CD4-positive, alpha-beta T cell (primary cell): ENCODE measurements at places on chromosomes 12 and 14.
A peak's percentile ranks its signal among the peaks of the same experiment; 100 is the strongest.

GRCh38 chr14:29222671-29223268, 456.2 kb downstream of the FOXG1 start:
- DNase-seq: no peak

DNA sequence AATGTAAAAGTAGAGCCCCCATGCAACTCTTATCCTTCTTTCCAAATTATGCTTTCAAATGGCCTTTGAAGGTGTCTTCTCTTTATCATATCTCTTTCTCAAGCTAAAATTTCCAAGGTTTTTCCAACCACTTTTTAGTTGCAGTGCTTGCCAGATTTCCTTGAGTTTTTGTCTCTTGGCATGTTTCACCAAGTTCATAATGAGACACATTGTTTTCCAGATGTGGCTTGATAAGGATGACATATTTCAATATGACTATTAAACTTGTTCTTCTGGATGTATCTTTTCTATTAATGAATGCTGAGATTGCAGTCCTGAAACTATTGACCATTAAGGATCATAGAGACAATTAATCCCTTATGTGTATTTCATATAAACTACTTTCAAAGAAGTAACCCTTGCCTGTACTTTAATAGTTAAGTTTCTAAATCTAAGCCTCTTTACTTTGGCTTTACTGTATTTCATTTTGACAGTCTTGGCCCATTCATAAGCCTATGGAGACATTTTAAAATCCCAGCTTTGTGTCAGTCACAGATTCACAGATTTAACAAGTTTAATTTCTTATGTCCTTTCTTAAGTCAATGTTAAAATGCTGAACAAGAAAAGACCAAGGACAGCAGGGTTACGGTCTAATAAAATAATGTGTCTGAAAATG, 151.5 kb downstream of the LRFN5 start:
- DNase-seq: no peak

GRCh38 chr12:130546494-130546893, 169.6 kb downstream of the RIMBP2 start:
- no peak for DNase-seq

DNA sequence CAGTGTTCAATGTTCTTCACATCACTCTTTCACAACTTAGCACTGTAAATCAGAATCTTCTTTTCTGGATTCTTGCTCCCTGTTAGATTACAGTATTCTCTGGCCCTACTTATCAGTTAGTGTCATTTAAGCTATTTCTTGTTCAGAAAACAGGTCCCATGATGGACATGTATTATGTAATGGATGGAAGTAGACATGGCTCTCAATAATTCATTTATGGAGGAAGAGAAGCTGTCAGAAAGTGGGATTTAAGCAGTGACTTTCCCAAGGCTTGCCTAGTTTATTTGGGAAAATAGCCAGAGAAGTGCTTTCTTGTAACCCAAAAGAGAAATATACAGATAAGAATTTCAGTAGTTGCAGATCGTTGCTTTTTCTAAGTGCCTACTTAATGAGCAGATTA, 1.6 kb downstream of the ERC1 start:
- no peak for DNase-seq

DNA sequence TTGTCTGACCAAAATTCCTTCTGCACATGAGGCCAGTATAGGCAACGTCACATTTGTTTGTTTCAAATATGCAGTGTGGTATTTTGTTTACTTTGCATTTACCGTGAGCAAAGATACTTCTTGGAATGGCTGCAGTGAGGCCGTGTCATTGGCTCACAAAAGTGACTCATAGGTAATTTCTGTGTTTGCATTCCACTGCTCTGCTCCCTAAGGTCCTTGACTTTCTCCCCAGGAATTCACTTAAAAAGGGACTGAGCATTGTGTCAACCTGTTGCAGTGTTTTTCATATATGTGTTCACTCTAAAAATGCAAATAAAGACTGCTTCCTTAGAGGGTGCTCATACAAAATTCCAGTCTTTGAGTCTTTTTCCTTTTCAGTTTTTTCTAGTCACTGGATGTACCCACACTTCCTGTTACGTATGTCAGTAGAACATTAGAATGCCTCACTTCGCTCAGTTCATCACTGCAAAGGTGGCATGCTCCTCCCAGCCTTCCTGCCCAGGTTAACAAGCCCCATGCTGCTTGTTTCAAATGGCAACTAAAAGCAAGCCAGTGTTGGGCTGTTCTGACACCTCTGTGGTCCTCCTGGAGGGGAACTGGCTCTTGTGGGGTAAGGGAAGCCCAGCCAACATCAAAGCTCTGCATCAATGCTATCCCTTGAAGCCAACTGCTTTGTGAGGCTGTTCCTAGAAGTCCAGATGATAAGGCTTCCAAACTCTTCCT, 9.1 kb downstream of the C12orf76 start:
- peak; percentile 15 for DNase-seq

- DNase-seq: no peak
Observed at GRCh38 chr12:3507361-3507760, 16.4 kb downstream of the PRMT8 start.

DNA sequence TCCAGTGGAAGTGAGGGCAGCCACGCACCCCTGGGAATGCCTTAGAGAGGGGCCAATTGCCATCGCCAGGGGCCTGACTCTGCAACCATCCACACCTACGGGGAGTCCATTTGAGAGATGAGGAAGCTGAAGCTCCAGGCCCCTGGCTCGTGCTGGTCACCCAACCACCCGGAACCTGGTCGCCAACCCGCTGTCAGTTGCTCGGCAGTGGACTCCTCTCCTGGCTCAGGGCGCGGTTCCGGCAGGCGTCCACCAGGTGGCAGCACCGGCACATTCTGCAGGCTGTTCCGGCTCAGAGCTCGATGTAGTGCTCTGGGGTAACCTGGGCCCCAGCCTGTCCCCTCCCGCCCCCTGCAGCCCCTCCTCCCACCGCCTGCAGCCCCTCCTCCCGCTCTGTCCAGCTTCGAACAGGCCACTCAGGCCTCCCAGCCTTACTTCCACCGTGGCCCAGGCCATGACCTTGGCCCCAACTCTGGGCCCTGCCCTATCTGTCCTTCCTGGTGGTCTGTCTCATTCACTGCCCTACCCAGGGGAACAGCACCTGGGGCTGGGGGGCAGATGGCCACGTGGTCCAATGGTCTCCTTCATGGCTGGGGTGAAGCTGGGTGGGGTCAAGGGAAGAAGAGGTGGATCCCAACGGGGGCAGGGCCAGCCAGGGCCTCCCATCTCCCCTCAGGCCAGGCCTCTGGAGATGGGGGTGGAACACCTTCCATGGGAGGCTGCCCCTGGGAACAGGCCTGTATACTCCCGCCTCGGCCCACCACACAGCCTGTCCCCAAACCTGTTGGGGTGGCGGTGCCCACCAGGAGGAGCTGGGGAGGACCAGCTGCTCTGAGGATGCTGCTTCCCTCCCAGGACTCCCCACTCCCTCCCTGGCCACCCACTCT, 15.7 kb downstream of the SIVA1 start:
- DNase-seq: peak; percentile 91

- no peak for DNase-seq
Observed at GRCh38 chr12:18446061-18446644, 184.8 kb downstream of the PIK3C2G start.

- no peak for DNase-seq
Observed at GRCh38 chr12:115504306-115505290, 772.9 kb downstream of the MED13L start.

DNA sequence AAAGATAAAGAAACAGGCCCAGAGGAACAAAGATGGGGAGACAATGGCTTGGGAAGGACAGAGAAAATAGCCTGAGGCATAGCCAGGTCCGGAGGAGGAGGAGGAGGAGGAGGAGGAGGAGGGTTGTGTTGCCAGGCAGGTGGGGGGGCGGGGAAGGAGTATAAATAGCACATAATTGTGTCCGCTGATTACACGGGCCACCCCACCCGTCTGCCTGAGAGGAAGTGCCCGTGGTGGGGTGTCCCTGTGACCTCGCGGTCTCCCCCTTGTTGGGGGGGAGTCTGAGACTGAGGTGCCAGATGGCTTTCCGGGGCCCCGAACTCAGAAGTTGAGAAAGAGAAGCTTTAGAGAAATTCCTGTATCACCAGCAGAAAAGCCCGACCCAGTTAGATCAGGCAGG, 1.9 kb upstream of the SP7 start:
- DNase-seq: no peak

DNA sequence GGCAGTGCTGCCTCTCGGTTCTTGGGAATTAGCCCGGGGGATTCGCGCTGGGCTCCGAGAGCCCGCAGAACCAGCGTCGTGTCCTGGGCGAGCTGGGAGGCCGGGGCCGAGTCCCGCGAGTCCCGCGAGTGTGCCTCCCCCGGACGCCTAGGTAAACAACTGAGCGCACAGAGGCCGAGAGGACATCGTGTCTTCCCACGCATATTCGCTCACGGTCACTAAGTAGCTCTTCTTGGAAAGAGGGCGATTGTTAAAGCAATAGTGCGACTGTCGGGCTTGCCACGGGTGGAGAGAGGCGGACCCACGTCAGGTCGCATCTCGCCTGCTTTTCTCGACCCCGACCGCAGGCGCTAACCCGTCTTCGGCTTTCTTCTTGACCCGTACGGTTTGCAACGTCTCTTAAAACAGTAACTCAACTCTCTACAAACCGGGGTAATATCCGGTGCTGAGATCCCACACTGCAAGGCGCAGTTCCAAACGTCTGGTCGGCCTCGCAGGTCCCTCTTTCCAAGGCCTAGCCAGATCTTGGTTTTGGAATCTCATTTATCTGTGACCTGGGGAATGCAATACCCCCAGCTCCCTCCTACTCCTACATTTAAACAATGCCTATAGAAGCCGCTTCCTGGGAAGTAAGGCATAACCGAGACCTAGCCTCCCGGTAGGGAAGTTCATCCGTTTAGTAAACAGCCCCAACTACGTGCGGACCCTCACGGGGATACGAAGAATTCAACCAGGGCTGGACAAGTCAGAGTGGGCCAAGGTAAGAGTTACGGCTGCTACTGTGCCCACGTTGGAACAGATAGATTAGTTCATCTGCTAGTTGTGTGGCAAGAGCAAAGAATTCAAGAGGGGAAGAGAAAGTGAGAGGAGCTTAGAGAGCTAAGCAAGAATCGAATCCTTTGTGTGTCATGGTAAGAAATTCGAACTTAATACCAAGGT, 736 bp upstream of the PHLDA1 start:
- DNase-seq: peak; percentile 39

- DNase-seq: no peak
Observed at GRCh38 chr12:28090835-28091234, 99.4 kb upstream of the CCDC91 start.
